ENCODE measurements at places on chromosomes 6 and 20. TPM values are rescaled to one million over a fixed set of nuclear protein-coding genes. Genes with fewer than 3 reads are reported as not detected.

MYB gene
- total RNA-seq = 23.8 TPM

ADGRG6 gene
- total RNA-seq = 2.7 TPM

MOCS1 gene
- total RNA-seq = 3.9 TPM

ECT2L gene
- not detected for total RNA-seq

IP6K3 gene
- not detected for total RNA-seq

AIF1 gene
- total RNA-seq = 117 TPM

SLC39A7 gene
- total RNA-seq = 45.8 TPM

MICA gene
- 24.2 TPM for total RNA-seq

B3GALT4 gene
- 3.7 TPM for total RNA-seq

PDSS2 gene
- total RNA-seq = 9.5 TPM

ADGRF1 gene
- not detected for total RNA-seq

BMP2 gene
- total RNA-seq = not detected

WFDC5 gene
- not detected for total RNA-seq

PTCRA gene
- total RNA-seq = not detected

SLC24A3 gene
- total RNA-seq = not detected

CFB gene
- total RNA-seq = 3.6 TPM

GTSF1L gene
- total RNA-seq = 0.39 TPM

PNRC1 gene
- 97.3 TPM for total RNA-seq

TRPC4AP gene
- total RNA-seq = 44.6 TPM

LGSN gene
- not detected for total RNA-seq

TLDC2 gene
- not detected for total RNA-seq

LRRC1 gene
- total RNA-seq = 1.0 TPM

R3HDML gene
- total RNA-seq = not detected

ADGRF5 gene
- not detected for total RNA-seq

SNX5 gene
- total RNA-seq = 182 TPM

DUSP15 gene
- not detected for total RNA-seq

BCKDHB gene
- 20.5 TPM for total RNA-seq

GABRR1 gene
- total RNA-seq = not detected

ADGB gene
- total RNA-seq = not detected

GCNT2 gene
- 0.82 TPM for total RNA-seq

UBE2J1 gene
- 20.5 TPM for total RNA-seq

OTOR gene
- not detected for total RNA-seq

FGD2 gene
- total RNA-seq = 2.4 TPM

RAE1 gene
- total RNA-seq = 67.5 TPM

PI3 gene
- total RNA-seq = not detected

LRFN2 gene
- not detected for total RNA-seq

Measured in activated naive CD4-positive, alpha-beta T cell treated with anti-CD3 and anti-CD28 coated beads, Interleukin-2, amount 50 U/mL, for 72 hours (primary cell).